ENCODE measurements at places on chromosomes 13 and 19.
A peak's percentile ranks its signal among the peaks of the same experiment; 100 is the strongest.

GRCh38 chr19:10737722-10738121, 19.8 kb downstream of the DNM2 start:
- DNase-seq = no peak

DNA sequence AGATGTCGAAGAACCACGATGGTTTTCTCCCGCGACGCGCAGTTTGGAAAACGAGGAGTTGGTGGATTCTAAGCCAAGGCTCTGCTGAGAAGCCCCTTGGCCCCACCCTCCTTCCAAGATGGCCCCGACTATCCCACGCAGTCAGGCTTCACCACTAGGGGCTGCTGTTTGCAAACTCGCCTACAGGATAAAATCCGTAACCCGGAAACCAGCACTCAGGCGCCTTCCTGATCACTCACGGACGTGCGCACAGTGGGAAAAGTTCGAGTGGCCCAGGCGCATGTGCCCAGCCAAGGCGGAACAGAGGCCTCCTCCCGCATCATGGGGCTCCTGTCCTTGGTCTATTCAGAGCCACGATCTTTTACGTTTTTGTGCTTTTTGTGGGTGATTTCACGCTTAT, 19.2 kb upstream of the UQCR11 start:
- peak; percentile 40 for DNase-seq

DNA sequence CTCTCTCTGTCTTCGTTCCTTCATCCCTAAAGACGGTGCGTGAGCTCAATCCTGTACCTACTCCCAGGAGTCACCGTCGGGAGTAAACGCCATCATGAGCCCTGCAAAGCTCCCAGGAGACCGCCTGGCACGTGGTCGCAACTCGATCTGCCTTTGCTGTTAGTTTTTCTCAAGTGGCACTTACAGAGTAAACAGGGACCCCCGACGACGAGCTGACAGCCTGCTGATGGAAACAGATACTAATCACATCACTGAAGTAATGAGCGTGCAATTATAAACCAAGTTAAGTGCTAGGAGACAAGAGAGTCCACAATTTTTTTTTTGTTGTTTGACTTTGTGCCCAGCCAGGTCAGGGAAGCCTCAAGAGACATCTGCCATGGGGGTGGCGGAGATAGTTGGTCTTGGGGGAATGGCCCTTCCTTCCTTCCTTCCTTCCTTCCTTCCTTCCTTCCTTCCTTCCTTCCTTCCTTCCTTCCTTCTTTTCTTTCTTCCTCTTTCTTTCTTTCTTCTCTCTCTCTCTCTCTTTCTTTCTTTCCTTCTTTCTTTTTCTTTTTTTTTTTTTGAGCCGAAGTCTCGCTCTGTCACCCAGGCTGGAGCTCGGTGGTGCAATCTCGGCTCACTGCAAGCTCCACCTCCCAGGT, 23.6 kb downstream of the CACNG6 start:
- DNase-seq = no peak

GRCh38 chr13:113489171-113489548, 1.4 kb downstream of the DCUN1D2 start:
- DNase-seq = no peak

DNA sequence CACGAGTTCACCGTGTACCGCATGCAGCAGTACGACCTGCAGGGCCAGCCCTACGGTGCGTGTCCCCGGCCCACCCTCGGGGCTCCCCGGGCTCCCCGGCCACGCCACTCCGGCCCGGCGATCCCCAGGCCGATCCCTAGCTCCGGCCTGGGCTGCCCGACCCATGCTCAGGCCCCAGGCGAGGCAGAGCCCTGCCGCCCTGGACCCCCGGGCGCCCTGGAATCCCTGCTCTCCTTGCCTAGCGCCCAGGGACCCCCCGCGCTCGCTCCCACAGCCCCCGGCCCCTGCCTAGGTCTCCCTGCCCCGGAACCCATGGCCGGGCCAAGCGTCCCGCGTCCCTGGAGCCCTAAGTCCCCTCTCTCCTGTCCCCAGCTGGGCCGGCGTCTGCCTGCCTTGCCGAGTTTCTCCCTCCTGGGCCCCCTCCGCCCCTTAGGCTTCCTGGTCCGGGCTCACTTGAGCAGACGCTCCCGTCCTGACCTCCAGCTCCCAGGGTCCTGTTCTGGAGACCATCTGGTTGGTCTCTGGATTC, 494 bp downstream of the NCLN start:
- DNase-seq = no peak

DNA sequence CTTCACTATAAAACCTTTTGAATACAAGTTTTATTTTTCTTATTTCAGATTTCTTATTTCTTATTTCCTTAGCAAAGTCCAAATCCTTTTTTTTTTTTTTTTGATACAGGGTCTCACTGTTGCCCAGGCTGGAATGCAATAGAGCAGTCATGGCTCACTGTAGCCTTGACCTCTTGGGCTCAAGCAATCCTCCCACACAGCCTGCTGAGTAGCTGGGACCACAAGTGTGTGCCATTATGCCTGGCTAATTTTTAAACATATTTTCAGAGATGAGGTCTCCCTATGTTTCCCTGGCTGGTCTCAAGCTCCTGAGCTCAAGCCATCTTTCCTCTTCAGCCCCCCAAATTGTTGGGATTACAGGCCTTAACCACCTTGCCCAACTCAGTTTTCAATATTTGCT, 334.3 kb downstream of the DLEU7 start:
- no peak for DNase-seq

GRCh38 chr13:114127473-114128347, 4.7 kb downstream of the RASA3 start:
- DNase-seq = no peak

GRCh38 chr13:47511647-47512046, 489.4 kb downstream of the SUCLA2 start:
- DNase-seq = no peak

- DNase-seq = no peak
These were observed 290.4 kb downstream of the DIAPH3 start for GRCh38 chr13:59873309-59873708.

DNA sequence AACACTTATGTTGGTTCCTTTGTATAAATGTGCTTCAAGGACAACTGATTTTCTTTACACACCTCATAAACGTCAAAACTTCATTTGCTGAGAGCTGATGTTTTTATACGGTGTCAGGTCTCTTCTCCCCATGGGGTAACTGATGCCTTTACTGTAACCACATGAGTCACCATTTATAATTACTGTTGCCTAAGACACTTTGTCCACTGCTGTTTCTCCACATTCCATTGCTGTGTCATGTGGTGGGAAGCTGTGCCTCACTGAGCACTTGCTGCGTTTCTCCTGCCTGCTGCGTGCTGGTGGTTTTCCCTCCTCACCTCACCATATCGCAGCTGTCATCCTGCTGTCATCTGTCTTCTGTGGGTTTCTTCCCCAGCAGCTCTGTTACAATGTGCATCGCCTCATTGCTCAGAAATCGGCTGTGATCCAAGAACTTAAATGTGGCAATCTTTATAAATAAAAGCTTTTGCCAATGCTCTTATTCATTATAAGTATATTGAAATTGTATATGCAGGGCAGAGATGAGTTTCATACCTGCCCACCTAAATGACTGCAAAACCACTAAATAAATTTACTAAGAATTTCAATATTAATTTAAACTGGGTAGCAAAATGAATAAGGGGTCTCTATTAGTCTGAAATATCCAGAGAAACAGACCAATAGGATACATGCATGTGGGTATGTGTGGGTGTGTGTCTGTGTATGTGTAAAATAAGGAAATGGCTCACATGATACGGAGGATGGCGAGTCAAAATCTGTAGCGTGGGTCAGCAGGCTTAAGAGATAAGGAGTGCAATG, 547.0 kb upstream of the SLITRK5 start:
- DNase-seq = no peak

DNA sequence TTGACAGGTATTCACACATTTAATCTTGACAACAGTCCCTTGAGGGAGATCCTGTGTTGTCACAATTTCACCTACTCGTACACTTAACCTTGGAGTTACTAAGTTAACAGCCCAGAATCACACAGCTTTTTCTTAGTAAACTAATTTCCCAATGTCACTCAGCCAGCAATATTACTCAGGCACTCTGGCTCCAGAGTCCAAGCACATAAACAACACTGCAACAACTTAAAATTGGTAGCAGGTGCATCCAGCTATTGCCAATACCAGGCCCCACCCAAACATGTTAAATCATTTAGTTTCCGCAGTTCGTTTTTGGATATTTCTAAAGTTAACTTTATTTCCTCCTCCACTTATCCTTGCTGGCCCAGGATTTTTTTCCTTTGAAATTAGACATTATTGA, 32.7 kb downstream of the LIG4 start:
- DNase-seq = no peak

GRCh38 chr19:31073485-31074198, 275.6 kb downstream of the TSHZ3 start:
- DNase-seq = no peak

GRCh38 chr13:33033051-33033812, 17.0 kb downstream of the KL start:
- peak; percentile 21 for DNase-seq

DNA sequence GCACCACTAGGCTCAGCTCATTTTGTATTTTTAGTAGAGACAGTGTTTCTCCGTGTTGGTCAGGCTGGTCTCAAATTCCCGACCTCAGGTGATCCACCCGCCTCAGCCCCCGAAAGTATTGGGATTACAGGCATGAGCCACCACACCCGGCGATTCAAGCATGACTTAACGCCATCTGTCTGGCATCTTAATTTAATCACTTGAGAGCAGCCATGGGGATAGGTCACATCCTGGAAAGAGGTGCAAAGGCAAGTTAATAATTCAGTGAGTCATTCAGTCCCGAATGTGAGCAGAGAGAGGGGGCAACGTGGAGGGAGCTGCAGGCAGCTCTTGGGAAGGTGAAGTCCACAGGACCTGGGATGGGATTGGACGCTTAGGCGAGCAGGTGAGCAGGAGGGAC, 31.7 kb upstream of the USP29 start:
- no peak for DNase-seq

GRCh38 chr19:48728911-48729664, 9.6 kb upstream of the MAMSTR start:
- no peak for DNase-seq

DNA sequence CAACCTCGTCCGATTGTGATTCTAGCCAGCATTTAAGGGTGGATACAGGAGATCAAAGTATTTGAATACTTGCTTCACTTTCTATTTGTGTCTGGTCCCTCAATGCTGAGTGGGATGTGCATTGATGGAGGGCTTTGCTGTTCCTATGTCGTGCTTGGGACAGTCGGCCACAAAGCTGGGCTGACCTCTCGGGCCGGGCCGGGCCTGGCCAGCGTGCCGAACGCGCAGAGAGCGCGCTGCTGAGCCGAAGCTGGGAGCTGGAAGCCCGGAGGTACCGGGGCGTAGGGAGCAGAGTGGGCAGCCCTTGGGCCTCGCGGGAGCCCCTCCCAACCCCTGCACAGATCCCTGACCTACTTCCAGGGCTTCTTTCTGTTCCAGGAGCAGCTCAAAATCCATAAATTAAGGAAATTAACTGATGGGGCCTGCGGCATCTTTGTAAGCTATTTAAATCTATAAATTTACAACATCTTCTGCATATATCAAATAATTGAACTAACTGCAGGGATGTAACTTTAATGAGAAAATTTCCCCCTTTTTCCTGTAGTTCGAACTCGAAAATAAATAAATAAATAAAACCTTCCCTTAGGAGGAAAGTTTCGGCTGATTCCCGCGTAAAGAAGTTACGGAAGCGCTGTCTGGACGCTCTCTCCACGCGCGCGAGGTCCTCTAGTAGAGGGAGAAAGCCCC, 1.8 kb upstream of the KCTD15 start:
- no peak for DNase-seq

DNA sequence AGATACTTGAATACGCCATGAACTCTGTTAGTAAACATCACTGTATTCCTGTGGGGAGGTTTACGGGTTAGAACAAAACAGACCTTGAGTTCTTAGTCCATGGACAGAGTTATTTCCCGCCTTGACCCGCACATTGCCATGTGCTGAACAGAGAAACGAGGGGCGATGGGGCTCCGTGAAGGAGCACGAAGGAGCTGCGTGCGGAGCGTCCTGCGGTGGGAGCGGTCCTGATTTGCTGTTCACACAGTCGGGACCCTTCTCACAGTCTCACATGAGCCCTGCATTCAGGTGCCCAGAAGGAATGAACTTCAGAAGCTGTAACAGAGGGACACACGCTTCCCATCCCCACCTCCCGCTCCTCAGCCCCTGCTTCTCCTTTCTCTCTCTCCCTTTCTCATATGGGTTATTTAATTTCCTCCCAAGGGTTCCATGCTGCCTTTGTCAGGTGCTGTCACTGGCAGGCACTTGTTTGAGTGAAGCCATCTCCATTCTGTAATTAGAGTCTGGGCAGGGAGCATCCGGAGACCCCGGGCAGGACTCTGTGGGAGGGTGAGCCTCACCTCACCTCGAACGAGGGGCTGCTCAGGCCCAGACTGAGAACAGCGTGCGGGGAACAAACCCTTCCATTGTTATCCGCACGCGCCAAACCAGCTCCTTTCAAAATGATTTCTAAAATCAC, 76.9 kb downstream of the TEX29 start:
- DNase-seq = no peak

DNA sequence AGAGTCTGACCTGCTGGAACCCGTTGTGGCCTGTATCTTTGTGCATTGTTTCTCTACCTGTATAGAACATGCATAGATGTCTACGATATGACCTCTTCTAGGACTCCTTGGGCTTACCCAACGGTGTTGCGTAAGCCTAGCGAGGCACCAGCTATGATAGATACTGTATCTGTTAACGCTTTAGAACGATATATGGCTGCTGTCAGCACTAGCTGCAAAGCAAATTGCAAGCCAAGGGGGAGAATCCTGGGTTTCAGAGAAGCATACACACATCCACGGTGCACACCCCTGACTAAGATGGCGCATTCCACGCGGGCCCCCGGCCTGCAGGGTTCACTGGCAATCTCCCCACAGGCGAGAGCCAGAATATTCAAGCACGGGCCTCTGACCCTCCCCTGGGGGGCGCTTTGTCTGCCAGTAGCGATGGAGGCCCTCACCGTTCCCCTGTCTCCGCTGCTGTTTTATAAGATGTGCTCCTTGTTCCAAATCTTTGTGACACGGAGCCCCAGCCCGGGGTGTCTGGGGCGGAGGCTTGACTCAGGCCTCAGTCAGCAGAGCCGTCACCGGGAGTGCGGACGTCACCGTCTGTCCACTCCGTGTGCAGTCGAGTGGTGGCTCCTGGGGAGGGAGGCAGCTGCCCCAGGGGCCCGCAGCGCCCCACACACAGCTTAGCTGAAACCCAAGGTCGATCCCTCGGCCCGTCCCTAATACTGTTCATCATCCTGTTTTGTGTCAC, 12.9 kb upstream of the RPS15 start:
- DNase-seq = no peak

DNA sequence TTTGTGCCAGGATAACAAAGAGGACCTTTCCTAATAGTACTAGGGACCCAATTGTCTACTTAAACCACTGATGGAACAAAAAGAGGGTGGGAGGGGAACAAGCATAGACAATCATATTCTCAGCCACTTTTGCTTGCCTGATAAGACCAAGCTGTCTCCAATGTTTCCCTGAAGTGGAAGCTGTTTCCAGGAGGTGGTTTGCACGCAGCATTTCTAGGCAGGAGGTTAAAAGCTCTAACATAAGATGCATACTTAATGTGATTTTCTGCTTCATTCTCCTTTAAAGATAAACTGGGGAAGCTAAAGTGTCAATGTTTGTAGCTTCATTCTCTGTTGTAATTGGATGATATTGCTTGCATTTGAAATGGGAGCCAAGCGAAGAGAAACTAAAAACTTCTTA, 442.9 kb downstream of the HS6ST3 start:
- DNase-seq = no peak

Data from CD4-positive, alpha-beta T cell treated with Interleukin-2 at 100 ng/mL for 4 hours (primary cell).